ENCODE measurements at places on chromosomes 7 and 10.
A peak's percentile ranks its signal among the peaks of the same experiment; 100 is the strongest.

GRCh38 chr10:130967161-130967560 lies 344.4 kb downstream of the TCERG1L start:
- DNase-seq: no peak

GRCh38 chr7:24354456-24354855 lies 70.5 kb downstream of the NPY start:
- no peak for DNase-seq

- DNase-seq: no peak
Observed at GRCh38 chr7:75795831-75796285, 17.7 kb downstream of the CCL24 start.

DNA sequence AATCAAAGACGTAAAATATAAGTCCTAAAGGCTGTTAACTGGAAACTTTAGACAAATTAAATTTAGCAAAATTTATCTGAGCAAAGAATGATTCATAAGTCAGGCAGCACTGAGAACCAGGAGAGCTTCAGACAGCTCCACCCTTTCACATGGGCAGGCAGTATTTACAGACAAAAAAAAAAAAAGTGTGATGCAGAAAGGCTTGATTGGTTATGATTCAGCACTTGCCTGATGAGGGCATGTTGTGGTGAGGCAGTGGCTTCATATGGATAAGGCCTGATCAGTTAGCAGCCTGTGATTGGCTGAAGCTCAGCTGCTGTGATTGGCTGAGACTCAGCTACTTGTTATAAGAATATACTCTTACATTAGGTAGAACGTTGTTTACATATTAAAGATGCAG lies 495.4 kb upstream of the POM121L12 start:
- DNase-seq: no peak

DNA sequence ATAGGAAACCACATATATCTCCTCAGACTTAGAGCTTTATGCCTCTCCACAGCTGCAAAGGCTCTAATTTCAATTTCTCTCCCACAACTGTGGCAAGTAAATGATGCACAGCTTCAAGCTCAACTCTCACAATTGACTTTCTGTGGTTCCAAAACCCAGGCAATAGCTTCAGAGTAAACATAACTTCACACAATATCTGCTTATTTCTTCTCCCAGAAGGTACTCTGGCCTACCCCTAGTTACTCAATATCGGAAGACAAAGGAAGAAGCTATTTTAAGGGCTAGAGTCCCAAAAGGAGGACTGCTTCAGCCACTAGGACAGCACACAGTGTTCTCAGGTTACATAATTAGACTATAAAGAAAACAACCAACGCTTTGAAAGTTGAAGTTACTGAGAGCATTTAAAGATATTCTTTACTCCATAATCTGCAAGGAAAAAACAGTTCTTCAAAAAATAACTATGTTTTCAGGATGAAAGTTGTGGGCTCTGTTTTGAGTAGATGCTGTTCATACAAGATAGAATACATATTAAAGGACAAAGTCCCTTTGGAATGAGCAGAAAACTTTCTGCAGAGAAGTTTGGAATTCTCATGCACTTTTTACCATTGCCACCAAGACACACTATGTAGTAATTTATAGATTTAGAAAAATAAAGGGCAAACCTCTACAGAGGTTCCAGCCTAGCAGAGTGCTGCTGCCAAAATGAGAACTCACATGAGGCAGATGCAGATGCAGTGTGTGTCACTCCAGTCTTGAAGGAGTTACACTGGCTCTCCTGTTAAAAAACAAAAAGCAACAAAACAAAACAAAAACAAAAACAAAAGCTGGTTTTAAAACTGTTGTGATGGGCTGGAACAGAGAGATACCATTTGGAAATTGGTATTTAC lies 81.8 kb downstream of the NT5C2 start:
- no peak for DNase-seq

DNA sequence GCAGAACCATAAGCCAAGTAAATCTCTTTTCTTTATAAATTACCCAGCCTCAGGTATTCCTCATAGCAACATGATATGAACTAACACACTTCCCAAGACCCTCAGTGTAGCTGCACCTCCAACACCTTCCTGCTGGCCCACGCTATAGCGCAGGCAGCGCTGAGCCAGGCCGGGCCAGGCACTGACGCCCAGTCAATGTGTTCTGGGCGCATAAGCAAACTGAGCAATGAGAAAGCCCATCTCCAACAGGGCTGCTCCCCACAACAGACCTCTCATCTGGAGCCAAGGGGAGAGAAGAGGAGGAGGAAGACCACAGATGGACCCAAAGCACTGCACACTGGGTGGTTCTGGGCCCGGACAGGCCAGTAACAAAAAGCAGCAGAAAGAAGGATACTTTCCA lies 40.8 kb downstream of the FAM53B start:
- no peak for DNase-seq

DNA sequence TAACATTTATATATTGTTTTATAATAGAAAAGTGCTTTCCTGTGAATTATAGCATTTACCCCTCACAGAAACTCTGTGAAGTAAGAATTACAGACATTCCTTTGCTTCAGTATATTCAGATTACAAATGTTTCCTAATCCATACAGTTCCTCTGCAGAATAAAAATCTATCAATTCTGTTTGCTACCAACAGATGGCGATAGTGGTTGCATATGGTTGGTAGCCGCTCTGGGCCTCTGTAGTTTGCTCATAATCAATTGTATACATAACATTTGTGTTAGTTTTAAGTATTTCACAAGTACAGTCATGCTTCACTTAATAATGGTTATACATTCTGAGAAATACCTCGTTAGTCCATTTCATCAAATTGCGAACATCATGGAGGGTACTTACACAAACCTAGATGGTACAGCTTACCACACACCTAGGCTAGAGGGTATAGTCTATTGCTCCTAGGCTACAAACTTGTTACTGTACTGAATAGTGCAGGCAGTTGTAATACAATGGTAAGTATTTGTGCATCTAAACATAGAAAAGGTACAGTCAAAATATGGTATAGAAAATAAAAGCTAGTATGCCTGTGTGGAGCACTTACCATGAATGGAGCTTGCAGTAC lies 94.4 kb upstream of the STEAP4 start:
- DNase-seq: no peak

DNA sequence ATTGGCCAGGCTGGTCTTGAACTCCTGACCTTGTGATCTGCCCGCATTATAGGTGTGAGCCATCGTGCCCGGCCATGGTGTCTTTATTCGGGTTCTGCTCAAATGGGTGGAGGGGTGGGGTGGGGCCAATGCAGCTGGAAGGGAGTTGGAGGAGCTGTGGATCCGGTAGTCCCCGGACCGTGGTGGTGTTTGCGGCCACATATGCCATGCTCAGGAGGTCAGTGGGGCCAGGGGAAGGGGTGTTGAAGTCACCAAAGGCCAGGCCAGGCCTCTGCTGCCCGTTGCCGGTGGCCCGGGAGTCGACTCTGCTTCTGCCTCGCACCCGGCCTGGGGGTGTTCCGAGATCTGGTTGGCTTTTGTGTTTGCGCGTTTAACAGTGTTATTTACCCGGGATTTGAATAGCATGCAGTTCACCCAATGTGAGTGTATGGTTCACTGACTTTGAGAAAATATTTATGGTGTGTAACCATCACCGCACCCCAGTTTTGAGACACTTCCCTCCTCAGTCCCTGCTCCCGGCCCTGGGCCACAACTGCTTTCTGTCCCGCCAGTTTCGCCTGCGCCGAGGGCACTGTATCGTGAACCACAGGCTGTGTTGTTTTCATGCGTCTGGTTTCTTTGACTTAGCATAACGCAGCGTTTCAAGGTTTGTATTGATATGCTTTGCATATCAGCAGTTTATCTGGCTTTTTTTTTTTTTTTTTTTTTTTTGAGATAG lies 10.7 kb downstream of the INPP5A start:
- no peak for DNase-seq

DNA sequence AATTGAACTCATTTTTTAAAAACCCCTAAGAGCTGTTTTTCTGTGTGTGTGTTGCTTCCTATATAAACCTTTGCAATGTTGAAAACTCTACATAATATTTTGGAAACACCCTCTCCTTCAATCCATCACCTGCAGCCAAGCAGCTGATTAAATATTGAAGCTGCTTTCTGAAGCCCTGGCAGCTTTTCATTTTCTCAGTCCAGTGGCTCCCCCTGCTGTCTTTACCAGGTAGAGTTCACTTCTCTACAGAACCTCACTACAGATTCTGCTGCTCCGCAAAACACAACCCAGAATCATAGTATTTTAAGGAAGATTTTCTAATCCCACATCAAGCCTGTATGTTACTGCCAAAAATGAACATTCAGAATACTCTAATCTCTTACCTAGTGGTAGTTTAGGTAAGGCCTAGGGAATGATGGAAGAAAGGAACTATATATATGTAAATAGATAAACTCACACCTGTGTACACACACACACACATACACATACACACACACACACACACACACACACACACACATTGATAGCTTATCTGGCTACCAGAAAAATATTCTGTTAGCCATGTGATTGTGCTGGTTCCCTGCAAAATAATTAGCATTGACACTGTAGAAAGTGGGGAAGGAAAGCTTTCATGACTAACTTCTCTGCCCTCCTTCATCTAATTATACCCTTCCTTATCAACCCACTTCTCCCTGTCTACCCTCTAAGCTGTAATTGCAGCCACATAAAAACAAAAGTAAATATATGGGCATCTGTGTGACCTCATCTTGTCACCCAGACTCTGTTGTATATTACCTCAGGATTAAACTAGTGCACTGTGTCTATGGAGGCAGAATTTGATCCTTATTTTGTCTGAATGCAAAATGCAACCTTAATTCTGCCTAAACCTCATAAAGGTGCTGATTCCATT lies 229.5 kb upstream of the FZD1 start:
- peak; percentile 23 for DNase-seq

GRCh38 chr7:47336472-47337425 lies 245.2 kb downstream of the TNS3 start:
- no peak for DNase-seq

DNA sequence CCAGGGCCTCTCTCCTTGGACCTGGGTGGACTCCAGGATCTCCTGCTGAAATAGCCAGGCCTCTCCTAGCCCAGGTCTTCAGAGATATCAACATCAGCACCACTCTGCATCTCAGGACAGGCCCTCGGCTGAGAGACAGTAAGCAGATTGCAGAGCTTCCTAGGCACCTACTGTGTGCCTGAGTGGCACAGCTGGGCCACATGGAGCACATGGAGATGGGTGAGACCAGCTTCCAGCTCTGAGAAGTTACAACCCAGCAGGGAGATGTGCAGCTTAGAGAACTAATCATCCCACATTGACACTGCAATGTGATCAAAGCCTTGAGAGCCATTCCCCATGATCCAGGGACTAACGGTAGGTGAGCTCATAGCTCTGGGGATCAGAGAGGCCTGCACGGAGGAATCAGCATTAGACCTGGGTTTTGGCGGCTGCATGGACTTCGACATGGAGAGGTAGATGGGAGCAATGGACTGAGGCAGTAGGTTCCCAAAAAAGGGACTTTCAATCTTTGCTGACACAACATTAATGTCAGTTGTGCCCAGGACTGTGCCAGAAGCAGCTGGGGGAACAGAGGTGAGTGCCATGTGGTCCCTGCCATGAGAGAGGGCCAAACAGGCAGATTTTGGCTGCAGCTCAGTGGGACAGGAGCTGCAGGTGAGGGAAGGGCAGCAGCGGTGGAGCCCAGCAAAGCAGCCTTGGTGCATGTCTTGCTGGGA lies 76.0 kb upstream of the LEP start:
- no peak for DNase-seq
